Thoracic aorta (tissue), 2 donors: ENCODE measurements at places on chromosomes 3 and 15.

DNA sequence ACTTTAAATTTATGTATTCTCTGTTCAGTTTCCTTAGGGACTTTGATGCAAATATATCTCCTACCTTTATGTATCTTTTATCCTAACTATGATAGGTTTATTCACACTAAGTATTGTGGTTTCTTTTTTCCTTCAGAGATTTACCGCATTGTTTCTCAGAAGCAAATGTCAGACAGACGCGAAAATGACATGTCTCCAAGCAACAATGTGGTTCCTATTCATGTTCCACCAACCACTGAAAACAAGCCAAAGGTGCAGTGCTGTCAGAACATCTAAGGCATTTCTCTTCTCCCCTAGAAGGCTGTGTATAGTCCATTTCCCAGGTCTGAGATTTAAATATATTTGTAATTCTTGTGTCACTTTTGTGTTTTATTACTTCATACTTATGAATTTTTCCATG lies 18.3 kb downstream of the RAB11A start:
- DNase-seq, result no peak

DNA sequence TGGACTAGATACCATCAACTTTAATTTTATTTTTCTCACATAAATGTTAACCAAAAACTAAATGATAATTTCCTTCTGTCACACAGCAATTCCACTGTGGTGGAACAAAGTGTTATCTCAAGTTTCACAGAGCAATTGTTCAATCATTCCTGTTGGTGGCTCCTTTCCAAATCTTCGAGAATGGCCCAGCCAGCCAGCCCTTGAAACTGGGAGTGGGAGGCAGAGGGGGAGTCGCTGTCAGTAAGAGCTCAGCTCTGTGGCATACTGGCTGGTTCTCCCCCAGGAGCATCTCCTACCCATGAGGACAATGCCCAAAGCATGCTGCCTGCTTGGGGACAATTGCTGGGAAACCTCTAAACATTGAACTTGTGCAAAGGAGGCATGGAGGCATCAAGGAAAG lies 47.7 kb downstream of the MECOM start:
- no peak for DNase-seq

- DNase-seq, result no peak
Measured at GRCh38 chr3:127123533-127123932, 69.4 kb upstream of the PRR23E start.

DNA sequence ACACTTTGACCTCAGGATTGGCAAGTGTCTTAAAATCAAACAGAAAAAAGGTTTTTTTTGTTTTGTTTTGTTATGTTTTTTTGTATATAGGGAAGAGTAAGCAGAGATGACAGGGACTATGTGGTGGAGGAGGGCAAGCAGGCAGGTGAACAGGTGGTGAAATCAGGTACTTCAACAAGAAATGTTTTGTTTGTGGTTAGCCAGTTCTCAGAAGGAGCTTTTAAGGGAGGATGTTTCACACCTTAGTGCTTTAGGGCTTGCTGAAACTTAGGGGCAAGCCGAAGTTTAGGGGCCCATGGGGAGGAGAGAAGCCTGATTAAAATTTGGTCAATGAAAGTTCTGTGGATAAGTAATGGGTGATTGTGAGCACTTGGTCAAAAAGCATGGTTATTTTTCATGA lies 370.7 kb upstream of the SLCO3A1 start:
- DNase-seq, result no peak

GRCh38 chr15:99117563-99118257 lies 12.8 kb downstream of the SYNM start:
- DNase-seq, result no peak

DNA sequence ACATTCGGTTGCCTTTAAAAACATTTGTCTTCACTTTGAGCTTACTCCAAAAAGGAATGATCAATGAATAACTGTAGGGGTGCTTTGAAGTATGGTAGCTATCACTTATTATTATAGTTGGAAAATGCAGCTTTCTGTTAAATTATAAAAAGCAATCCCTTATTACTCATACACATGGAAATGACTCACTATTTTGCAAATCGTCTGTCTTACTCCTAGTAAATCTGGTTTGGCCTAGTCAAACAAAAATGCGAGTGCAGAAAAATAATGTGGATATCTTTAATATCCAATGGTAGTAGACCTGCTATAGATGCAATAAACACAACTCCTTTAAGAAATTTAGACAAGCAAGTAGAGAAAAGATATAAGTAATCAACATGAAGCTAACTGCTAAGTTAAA lies 112.5 kb downstream of the ZIC1 start:
- no peak for DNase-seq

DNA sequence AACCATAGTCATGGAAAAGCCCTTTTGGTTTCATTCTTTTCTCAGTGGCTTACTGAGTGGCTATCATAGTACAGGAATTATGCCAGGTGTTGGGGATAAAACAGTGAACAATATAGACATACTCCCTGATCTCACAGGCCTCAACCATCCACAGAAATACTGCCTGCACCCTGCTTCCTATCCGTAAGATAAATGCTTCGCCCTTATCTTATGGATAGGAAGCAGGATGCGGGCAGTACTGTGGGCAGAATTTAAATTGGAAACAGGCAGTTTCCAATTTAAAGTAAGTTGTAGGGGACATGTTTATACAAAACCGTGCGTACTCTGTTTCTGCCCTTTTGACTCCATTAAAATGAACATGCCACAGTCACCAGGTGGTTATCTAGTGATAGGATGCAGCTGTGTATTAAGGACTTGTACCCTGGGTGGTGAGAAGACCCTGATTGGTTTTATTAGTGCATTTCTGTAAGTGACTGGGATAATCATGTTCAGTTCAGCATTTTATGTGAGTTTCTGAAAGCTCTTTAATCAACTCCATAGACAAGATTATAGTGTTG lies 141.8 kb upstream of the BHLHE40 start:
- DNase-seq, result no peak

DNA sequence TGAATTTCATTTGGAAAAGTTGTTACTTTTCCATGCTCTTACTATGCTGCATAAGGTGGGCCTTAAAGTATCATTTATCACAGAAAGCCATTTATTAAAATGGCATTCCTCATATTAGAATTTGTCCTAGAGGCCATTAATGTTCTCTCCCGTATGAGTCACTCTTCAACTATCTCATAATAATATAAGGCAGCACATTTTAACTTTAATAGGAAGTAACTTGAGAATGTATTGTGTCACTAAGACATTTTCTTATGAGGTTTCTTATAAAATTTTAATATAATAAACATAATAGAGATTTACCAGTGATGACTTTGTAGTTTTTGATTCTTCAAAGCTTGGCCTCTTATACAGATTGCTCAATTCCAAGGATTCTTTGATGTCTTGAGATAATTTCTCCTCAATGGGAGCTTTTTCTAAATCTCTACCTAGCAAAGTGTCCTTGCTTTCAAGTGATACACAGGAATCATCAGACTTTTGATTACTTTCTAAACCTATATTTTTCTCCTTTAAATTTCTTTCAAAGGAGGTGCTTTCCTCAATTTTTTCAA lies 74.7 kb downstream of the ZBBX start:
- DNase-seq, result no peak

GRCh38 chr3:197856199-197856816 lies 65.3 kb downstream of the LRCH3 start:
- no peak for DNase-seq

- no peak for DNase-seq
Measured at GRCh38 chr3:50464569-50464968, 38.9 kb downstream of the CACNA2D2 start.

DNA sequence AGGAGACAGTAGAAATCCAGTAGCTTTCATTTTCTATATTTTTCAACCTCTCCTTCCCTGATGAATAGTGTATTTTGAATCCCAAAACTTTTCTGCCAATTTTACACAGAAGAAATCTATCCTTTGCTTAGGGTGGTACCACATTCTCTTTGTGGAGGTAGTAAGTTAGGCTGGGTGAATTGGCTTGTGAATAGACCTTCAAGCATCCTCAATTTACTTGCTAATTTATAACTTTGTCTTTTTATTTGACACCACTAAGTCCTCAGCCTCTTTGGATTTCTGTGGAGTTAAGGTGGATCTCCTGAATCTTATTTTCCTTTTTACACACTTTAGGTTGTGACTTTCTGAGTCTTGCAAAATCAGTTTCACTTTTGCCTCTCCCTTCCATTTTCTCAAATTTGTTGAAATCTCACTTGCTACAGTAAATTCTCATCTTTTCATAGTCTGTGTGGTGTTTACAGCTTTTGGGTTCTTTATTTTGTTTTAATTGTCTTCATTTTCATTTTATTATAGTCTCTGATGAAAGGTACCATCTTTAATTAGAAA lies 5.7 kb upstream of the PLSCR1 start:
- DNase-seq, result no peak

DNA sequence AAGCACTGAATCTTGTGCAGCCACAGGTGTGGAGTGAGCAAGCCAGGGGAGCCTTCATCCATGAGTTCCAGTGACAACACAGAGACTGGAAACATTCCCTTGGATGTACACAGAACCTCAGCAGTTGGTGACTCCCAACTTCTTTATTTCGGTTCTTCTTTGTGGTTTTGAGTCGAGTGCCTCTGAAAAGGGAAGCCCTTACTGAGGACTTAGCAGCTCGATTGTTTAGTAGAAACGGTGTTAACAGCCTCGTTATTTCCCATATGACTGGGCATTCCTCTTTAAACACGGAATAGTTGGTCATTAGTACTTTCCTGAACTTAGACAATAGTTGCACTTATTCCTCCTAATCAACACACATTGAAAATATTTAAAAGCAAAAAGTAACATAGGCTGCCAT lies 7.7 kb downstream of the SLCO3A1 start:
- DNase-seq, result no peak

DNA sequence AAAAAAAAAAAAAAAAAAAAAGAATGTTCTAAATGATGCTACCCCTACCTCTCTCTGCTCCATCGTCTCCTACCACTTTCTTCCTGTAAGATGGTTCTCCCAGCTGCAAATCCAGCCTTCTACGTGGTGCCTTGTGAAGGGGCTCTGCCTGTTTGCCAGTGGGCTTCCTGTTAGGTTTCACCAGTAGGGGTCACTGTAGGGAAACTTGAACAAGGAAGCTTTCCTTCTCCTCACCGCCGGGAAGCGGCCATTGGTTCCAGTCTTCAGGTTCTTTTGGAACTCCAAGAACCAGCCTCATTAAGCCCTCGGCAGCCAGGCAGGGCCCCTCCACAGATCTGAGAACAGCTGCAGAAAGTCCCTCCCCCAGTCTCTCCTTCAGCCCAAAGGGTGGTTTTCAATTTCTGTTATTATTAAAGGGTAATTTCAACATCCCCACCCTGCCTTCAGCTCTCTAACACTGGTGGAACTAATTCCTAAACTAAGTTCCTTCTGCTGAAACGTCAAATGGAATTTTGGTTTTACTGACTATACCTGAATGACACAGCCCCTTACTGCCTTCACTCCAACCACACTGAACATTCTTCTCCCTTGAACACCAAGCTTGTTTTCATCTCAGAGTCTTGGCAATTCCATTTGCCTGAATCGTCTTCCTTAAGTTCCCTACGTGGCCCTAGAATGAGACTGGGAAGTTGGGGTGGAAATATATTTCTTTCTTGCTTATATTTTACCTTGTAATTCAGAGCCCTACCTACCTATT lies 13.5 kb downstream of the MCCC1 start:
- DNase-seq, result no peak

- no peak for DNase-seq
Measured at GRCh38 chr3:134214239-134214638, 36.4 kb downstream of the RYK start.

GRCh38 chr15:99590913-99591646 lies 25.3 kb downstream of the MEF2A start:
- no peak for DNase-seq

DNA sequence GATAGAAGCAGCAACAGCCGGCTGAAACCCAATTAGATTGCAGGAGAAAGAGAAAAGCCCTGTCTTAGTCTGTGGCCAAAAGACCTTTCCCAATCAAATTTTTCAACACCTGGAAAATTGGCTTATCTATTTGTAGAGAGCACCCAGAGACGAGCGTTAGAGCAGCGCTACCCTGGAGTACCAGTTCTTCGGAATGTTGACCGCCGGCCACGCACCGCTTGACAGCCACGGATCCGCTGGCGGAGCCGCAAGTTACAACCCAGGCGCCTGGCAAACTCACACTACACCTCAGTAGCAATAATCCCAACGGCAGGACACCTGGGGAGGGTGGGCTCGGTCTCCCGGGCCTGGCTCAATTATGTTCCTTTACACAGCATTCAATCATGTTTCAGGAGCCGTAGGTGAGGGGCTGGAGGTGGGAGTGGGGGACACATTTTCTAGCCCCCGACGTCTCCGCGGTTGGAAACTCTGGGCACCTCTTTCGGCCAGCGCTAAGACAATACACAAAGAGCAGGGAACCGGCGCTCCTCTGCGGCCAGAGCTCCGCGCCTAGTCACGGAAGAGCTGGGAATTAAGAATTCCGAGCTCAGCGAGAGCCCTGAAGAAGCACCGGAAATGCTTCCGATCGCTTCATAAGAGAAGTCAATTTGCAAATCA lies 1.2 kb downstream of the MB21D2 start:
- no peak for DNase-seq

- no peak for DNase-seq
Measured at GRCh38 chr3:68060191-68060590, 405.8 kb upstream of the SUCLG2 start.

GRCh38 chr3:156762631-156763185 lies 63.4 kb upstream of the LEKR1 start:
- no peak for DNase-seq

GRCh38 chr15:79524531-79524930 lies 92.4 kb downstream of the MINAR1 start:
- no peak for DNase-seq

DNA sequence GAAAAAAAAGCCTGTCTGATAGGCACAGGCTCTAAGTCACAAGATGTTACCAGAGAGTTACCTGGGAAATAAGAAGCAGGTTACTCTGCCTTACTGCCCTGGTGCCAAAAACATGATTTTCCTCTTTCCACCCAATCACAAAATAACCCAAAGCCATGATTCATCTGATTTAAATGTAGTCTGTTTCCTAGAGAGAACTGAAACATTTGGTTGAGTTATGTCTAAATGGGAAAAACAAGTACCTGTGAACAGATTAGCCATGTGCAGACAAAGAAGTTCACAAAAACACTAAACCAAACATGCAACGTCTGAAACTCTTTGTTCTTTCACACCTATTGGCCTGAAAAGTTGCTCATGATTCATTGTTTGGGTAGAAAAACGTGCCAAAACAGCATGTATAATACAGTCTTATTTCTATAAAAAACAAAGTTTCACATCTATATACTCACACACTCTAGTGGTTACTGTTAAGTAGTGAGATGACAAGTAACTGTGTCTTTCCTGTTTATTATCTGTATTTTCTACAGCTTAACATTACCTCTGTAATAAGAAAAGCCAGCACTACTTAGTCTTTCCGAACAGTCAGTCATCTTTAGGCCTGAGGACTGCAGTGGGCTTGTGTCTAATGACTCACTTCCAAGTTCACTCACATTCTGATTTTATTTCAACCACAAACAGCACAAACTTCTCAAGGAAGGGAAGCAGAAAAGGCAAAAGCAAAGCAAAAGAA lies 30.2 kb downstream of the FAM174B start:
- no peak for DNase-seq

GRCh38 chr15:47517737-47518136 lies 199.6 kb upstream of the SEMA6D start:
- DNase-seq, result no peak
